ENCODE measurements at places on chromosomes 16 and 17.

DNA sequence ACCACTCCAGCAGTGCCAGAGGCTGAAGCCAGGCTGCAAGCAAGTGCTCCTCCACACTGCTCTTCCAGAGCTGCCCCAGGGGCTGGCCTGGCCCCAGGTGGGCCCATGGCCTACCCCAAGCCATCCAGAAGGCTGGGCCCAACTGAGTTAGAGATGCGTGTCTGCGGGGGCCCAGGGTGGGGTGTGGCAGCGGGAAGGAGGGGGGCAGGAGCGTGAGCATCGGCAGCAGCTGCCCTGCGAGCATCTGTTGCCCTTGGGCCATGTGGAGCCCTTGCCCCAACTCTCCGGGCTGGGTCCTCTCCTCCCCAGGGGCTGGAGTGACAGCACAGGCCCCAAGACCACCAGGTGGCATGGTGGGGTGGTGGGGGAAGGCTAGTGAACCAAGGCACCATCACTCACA lies 7.3 kb upstream of the SREBF1 start:
- H3K4me1 ChIP-seq, result peaks cover 12% of the 10 kb centered on the region
- no peaks in the 10 kb centered on the region for H3K27me3 ChIP-seq
- H3K4me3 ChIP-seq, result no peak overlapping the region

- peaks cover 34% of the 10 kb centered on the region for H3K36me3 ChIP-seq
- peaks cover 20% of the 10 kb centered on the region for H3K4me1 ChIP-seq
Measured at GRCh38 chr16:30958175-30959079, 873 bp downstream of the SETD1A start.

- no peak overlapping the region for H3K4me3 ChIP-seq
- no peak overlapping the region for H3K27ac ChIP-seq
- peaks cover 3% of the 10 kb centered on the region for H3K27me3 ChIP-seq
Measured at GRCh38 chr17:76546556-76547182, 6.8 kb downstream of the PRCD start.

DNA sequence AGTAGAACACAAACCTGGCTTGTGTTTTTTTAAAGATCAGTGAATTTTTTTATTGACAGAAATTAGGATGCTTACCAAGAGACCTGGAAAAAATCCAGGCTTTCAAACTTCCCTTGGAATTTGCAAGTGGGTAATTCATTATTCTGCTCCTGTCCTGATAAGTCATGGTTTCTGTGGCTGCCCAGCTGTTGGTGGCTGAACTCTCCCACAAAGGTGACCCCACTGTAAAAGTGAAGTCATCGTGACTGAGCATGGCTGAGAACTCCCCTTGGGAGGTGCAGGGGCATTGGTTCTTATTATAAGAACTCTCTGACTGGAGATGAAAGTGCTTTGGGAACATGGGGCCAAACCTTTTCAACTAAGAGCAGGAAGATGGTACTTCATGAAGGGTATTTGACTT lies 46.6 kb upstream of the TANC2 start:
- H3K4me3 ChIP-seq, result no peak overlapping the region
- no peak for DNase-seq
- H3K36me3 ChIP-seq, result no peaks in the 10 kb centered on the region
- no peaks in the 10 kb centered on the region for H3K4me1 ChIP-seq
- H3K27me3 ChIP-seq, result no peaks in the 10 kb centered on the region

GRCh38 chr17:48589060-48589830 lies 796 bp downstream of the HOXB3 start:
- H3K4me3 ChIP-seq, result no peak overlapping the region
- H3K4me1 ChIP-seq, result peaks cover 21% of the 10 kb centered on the region
- no peak for DNase-seq
- H3K27ac ChIP-seq, result no peak overlapping the region
- H3K27me3 ChIP-seq, result no peaks in the 10 kb centered on the region
